ENCODE measurements at places on chromosomes 16 and 17.

DNA sequence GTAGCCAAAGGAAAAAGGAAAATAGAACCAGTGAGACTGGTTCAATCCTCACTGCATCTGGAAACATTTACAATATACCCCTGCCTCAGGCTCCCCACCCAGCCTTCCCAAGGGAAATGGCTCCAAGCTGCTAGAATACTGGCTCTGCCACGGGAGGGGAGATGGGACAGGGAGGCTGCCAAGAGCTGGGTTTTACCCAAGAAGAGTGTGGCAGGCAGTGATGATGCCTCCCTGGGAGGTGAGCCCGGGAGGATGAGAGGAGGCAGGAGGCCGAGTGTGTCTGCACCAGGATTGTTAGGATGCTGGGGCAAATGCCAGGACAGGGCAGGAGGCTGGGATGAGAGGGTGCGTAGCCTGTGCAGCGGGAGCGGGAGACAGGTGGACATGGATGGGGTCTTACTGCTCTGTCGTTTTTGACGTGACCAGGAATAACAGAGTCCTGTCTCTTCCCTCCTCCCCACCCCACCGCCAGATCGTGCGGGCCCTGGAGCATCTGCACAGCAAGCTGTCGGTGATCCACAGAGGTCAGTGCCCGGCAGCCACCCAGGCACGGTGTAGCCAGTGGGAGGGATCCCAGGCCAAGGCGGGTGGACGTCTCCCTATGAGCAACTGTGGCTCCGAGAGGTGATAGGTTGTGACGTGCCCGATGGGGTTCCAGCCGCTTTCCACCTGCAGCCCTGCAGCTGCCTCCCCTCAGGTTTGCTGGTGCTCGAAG lies 18.4 kb downstream of the MAP2K3 start:
- no peak for DNase-seq

DNA sequence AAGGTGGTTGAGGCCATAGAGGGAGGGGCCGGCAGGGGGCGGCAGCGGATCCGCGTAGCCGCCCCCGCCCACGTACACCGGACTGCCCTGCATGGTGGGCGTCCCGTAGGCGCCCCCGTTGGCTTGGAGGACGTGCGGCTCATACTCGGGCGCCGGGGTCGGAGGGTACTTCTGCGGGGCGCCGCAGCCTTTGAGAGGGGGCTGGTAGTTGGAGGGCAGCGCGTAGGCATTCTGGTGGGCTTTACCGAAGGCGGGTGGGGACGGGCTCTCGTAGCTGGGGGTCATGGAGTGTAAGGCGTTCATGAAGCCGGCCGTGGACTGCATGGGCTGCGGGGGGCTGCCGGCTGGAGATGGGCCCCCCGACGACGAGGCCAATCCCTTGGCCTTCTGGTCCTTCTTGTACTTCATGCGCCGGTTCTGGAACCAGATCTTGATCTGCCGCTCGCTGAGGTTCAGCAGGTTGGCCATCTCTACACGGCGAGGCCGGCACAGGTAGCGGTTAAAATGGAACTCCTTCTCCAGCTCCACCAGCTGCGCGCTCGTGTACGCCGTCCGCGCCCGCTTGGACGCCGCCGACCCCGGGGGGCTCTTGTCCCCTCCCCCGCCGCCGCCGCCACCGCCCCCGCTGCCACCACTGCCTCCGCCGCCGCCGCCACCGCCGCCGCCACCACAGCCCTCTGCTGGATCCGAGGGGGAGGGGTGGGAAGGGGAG lies 5.7 kb upstream of the HOXB2 start:
- no peak for DNase-seq

GRCh38 chr17:31529841-31530251 lies 138.4 kb downstream of the RAB11FIP4 start:
- DNase-seq, result no peak

DNA sequence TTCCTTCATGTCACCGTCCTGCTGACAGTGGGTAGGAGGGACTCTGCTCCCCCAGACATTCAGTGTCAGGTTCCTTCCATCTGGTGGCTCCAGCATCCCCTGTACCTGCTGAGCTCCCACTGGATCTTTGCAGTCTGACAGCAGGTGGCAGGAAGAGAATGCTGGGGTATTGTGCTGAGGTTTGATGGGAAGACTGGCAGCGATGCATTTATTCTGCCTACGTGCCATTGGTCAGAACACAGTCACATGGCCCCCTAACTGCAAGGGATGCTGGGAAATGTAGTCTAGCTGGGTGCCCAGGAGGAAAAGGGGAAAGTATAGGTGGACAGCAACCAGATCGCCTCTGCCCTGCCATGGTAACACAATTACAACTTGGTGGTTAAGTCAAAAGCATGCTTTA lies 44.4 kb downstream of the IRX3 start:
- DNase-seq, result no peak

GRCh38 chr17:66301864-66302741 lies at the start of gene PRKCA:
Gene PRKCA, plus strand, starts transcription at chr17:66302613.
- DNase-seq, result peak; percentile 78

DNA sequence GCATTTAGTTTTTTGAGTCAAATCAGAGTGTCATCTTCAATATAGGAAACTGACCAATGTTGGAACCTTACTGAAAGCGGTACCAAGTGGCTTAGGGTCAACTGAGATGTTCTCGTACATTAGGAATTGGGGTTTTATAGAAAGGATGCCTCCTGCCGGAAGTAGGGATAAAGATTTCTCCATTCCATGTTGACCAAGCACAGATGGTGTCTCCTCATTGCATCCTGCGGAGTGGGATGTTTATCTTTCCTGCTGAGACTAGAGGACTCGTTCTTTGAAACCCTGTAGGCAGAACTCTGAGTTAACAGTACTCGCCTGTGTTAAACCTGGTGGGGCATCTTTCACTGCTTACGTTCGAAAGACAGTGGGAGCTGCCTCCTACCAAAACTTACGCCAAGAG lies 1.4 kb downstream of the SHISA6 start:
- DNase-seq, result no peak

- no peak for DNase-seq
Measured at GRCh38 chr16:86089991-86090390, 191.0 kb downstream of the IRF8 start.

DNA sequence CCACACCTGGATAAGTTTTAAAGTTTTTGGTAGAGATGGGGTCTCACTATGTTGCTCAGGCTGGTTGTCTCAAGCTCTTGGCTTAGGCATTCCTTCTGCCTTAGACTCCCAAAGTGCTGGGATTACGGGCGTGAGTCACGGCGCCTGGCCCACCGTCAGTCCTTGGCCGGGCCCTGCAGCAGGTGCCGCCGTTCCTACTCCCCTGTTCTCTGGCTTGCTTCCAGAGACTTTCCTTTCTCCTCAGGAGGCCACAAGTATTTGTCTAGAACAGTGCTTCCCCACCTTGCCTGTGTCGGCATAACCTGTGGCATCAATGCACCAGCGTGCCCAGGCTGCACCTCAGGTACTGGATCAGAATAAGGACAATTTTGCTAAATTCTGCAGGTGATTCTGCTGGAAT lies 3.0 kb upstream of the MGAT5B start:
- DNase-seq, result no peak

DNA sequence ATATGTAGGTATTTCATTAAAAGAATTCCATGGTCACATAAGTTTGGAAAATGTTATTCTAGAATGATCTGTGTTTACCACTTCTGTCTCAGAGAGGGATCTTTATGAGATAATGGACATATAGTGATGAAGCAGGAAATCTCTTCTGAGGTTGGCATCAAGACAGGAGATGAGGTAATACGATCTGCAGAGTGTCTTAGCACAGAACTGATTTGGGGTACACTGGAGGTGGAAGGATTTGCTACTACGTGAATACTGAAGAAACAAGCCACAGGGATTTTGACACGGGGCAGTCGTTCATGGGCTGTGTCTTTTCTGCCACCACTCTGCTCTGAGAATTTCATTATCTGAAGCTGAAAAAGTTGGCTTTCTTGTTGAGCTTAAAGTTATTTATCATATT lies 5.5 kb downstream of the CBFB start:
- DNase-seq, result no peak

- no peak for DNase-seq
Measured at GRCh38 chr17:61144617-61145564, 254.8 kb upstream of the TBX2 start.

- DNase-seq, result no peak
Measured at GRCh38 chr17:73595479-73595878, 48.8 kb downstream of the SDK2 start.

GRCh38 chr17:19342611-19343255 lies 19.8 kb downstream of the B9D1 start:
- no peak for DNase-seq

- no peak for DNase-seq
Measured at GRCh38 chr17:19830061-19830460, 37.7 kb downstream of the ULK2 start.

DNA sequence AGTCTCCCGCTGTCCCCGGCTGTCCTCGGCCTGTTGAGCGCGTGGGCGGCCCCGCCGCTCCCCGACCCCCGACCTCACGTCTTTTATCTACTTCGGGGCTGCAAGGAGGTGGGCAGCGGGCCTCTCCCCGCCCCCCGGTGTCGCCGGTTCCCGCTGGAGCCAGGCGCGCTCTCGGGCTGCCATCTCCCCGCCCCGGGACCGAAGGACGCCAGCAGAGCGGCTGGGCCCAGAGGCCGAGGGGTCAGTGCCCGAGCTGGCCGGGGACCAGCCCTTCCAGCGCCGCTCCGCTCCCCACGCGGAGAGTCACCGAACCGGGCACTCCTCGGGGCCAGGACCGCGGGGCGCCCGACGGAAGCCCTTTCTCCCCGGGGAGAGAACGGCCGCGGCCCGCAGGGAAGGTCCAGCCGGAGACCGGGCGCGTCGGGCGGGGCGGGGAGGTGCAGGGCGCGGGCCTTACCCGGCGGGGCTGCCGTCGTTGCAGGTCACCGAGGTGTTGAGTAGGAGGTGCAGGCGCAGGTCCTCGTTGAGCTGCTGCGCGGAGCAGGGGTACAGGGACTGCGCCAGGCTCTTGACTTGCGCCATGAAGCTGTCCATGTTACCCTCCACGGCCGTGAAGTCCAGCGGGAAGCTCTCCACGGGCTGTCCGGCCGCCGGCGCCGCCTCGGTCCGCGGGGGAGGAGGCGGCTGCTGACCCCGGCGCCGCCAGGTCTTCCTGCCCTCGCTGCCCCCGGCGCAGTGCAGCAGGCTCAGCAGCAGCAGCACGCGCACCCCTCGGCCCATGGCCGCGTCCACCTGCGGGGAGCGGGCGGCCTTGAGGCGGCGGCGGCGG lies 643 bp downstream of the NOTUM start:
- DNase-seq, result no peak
